ENCODE measurements at places on chromosomes 6 and 20.

- no peak for DNase-seq
These were observed 62.0 kb upstream of the TOP1 start for GRCh38 chr20:40966516-40967185.

DNA sequence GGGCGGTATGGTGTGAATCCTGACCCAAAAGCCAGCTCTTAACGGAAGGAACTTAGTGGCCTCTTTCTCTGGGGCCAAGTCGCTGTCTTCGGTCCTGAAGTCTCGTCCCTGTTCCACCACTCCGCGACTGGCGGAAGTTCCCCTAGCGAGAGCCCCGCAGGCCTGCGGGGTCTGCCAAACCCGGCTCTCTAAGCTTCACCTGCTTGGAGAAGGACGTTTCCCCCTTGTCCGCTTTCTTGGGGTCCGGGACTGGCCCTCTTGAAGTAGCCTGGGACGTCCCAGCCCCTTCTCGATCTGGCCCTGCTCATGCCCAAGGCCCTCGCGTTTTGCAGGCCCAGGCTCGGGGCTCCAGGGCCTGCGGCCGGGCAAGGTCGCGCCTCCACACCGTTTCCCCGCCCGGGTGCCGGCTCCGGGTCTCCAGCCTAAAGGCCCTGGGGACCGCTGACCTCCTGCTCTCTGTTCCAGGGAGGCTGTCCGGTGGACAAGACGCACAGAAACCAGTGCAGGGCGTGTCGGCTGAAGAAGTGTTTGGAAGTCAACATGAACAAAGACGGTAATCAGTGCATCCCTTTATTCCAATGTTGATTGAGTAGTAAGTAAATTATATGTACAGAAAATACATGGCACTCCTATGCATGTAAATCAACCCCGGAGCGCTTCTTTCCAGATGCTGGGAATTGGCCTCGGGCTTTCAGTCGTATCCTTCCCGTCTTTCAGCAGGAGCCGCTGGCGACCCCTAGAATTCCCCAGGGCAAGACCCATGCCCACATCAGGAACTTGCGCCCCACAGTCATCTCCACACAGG, 8.8 kb downstream of the NR2E1 start:
- DNase-seq, result no peak

GRCh38 chr6:136647363-136647852, 97.2 kb upstream of the MAP7 start:
- DNase-seq, result no peak

DNA sequence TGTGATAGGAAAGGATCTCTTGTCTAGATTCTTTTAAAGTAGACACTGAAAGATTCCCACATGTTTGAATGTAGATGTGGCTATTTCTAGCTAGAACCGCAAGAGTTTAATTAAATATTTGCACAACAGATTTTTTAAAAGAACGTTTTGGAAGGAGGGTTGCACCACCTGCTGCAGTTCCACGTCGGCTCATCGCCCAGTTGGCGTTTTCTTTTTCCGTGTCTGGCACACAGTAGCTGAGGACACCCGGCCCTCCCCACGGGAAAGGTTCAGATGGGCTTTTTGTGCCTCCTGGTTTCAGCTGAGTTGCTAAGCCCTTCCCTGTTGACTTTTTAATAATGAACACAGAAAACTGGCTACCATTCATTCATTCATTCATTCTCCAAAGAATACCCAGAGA, 41.8 kb upstream of the DOK5 start:
- DNase-seq, result no peak

DNA sequence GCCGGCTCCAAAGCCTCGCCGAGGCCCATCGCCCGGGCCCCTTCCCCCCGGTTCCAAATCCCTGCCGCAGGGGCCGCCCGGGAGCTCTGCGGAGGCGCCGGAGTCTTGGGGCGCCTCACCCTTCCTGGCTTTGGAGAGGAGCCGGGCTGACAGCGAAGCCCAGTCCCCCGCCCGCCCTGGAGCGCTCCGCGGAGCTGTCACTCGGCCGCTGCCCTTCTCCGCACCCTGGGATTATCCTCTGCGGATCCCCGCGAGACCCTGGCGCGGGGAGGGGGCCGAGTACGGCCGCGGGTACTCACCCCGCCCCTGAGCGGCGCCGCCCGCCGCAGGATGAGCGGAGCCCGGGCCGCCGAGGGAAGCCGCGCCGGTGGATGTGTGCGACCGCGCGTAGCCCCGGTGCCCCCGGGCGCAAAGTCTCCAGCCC, 343 bp downstream of the SNAP91 start:
- DNase-seq, result no peak

DNA sequence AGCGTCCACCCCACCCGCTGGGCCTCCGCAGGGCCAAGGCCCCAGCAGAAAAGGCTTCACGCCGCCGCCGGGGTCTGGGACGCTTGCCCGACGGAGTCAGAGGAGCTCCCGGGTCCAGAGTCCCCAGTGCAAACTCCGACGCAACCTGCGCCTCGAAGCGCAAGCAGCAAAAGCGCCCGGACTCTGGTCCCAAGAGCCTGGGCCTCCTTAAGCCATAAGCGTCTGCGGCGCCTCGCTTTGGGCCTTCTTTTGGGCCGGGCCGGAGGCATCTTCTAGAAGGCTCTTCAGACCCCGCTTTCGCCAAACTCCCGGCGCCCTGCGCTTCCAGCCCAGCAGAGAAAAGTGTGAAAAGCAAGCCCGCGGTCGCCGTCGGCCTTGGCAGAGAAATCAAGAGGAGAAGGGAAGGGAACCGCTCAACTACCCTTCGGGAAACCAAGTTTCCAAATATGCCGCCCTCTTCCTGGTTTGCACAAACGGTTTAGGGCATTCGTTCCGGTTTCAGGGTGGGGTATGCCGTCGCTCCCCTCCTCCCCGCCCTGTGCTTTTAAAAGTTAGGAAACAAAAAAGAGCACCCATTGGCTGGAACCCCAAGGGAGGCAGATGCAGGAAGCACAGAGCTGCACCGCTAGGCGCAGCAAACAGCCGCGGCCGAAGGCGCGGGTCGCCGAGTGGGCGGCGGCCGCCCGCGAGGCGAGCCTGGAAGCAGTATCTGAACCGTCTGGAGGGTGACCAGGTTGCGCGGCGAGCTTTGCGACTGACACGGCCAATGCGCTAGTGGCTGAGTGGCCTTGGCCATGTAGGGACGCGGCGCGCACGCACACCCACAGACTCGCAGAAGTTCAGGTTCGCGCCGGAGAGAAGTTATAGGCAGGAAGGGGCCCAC, 1.2 kb downstream of the TBX18 start:
- DNase-seq, result no peak

GRCh38 chr6:43923376-43924221, 153.6 kb downstream of the VEGFA start:
- DNase-seq, result no peak

Measured in stimulated activated CD8-positive, alpha-beta memory T cell treated with anti-CD3 and anti-CD28 coated beads, Interleukin-15, amount 100 ng/mL, for 4 hours (primary cell).